ENCODE measurements at places on chromosomes 2 and 18.

GRCh38 chr2:165969227-165969626, 15.7 kb upstream of the TTC21B start:
- DNase-seq = no peak

DNA sequence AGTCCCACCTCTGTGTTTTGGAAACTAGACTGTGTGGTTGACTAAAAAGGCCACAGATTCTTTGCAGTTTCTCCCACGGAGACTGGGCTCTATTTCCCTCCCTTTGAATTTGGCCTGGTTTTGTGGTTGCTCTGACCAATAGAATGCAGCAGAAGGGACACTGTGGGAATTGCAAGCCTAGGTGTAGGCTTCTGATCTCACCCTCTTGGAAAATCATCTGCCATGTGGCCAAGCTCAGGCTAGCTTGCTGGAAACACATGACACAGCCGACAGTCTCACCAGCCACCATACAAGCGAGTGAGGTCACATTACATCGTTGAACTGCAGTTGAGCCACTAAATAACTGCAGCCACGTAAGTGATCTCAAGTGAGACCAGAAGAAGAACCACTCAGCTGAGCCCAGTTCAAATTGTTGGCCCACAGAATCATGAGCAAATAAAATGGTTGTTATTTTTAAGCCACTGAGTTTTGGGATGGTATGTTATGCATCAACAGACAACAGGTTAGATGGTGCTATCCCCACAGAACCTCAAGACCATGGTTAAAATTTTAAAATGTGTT, 319.1 kb upstream of the MEX3C start:
- no peak for DNase-seq

DNA sequence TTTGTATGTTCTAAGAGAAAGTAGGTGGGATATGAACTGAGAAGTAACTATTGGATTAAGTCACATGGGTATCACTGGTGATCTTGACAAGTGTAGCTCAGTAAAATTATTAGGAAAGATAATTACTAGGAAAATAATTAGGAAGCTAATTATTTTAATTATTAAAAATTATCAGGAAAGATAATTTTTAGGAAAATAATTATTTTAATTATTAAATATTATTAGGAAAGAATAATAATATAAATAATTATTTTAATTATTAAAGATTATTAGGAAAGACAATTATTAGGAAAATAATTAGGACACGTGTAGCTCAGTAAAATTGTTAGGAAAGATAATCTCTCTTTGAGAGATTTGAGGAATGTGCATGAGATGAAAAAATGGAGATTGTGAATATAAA, 623.4 kb upstream of the PIK3C3 start:
- no peak for DNase-seq

DNA sequence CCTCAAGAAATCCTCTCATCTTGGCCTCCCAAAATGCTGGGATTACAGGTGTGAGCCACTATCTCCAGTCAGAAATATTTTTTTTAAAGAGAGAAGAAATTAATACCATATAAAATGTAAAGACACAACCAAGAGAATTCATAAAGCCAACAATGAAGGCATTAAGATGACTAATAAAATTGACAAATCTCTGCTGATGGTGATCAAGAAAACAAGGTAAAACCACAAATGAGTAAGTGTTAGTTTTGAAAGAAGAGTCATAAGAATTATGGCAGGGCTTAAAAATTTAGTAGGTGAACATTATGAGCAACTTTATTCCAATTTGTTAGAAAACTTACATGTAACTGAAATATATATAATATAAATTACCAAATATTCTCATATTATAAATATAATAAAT, 752.8 kb upstream of the CELF4 start:
- no peak for DNase-seq

DNA sequence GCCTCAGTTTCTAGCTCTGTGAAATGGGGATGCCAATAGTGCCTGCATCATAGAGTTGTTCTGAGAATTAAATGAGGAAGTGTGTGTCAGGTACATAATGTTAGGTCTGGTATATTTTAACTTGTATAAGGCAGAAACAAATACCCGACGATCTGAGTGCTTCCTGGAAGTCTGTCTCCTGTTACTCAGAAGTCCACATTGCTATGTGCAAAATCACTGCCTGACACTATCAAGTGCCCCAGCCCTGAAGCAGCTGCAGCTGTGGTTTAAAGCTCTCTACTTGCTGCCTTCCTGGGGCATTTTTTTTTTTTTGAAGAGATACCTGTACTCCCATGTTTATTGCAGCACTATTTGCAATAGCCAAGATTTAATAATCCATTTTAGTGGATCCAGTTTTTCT, 125.3 kb downstream of the SLC4A3 start:
- DNase-seq = no peak

Measured in HuH-7.5 (cell line).